Spinal cord (tissue), 10 donors: ENCODE measurements at places on chromosomes 7 and 10. TPM values are rescaled to one million over a fixed set of nuclear protein-coding genes. Genes with fewer than 3 reads are reported as not detected.

The TSPAN12 gene
- polyA plus RNA-seq = 19.1 TPM

The NODAL gene
- 2.6 TPM for polyA plus RNA-seq

The ZNF25 gene
- polyA plus RNA-seq = 40.4 TPM

The NAT16 gene
- polyA plus RNA-seq = 6.9 TPM

The IFIT3 gene
- 4.9 TPM for polyA plus RNA-seq

The GPR26 gene
- 6.9 TPM for polyA plus RNA-seq

The SMIM30 gene
- 74.5 TPM for polyA plus RNA-seq

The TMEM213 gene
- polyA plus RNA-seq = 0.87 TPM

The SFRP4 gene
- polyA plus RNA-seq = 26.8 TPM

The ANKRD22 gene
- polyA plus RNA-seq = 0.70 TPM

The DRGX gene
- polyA plus RNA-seq = 62.2 TPM

The PMS2 gene
- polyA plus RNA-seq = 25.9 TPM

The NKX6-2 gene
- polyA plus RNA-seq = 40.4 TPM

The ADAMTS14 gene
- polyA plus RNA-seq = 2.0 TPM

The NEUROD6 gene
- polyA plus RNA-seq = 13.4 TPM

The TRPV5 gene
- not detected for polyA plus RNA-seq

The GIMAP7 gene
- 8.7 TPM for polyA plus RNA-seq

The PTF1A gene
- 0.74 TPM for polyA plus RNA-seq

The HMX2 gene
- 0.09 TPM for polyA plus RNA-seq

The SLC13A1 gene
- 0.15 TPM for polyA plus RNA-seq

The UNCX gene
- 3.9 TPM for polyA plus RNA-seq

The GPER1 gene
- polyA plus RNA-seq = 9.9 TPM

The ABCB4 gene
- polyA plus RNA-seq = 1.4 TPM

The PRSS2 gene
- not detected for polyA plus RNA-seq

The NUTM2D gene
- 19.3 TPM for polyA plus RNA-seq

The UPK3BL1 gene
- 11.3 TPM for polyA plus RNA-seq
